ENCODE measurements at places on chromosomes 4 and X.

GRCh38 chr4:104393655-104394324, 100.9 kb downstream of the CXXC4 start:
- DNase-seq: no peak

DNA sequence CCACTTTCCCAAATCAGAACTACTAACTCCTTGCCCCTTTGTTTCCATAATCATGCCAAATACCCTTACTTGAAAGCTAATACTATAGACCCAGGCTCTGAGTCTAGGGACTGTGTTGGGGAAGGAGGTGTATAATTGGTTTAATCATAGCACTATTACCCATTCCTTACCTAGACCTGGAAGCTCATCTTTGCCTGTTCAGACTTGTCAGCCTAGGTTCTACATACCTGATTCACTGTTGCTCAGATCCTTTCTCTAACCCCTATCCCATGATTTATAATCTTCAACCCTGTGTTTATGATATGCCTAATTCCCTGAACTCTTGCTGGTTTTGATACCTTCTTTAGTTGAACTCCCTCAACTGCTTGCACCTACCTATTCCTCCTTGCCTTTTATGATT, 123.1 kb upstream of the GRIA3 start:
- no peak for DNase-seq

DNA sequence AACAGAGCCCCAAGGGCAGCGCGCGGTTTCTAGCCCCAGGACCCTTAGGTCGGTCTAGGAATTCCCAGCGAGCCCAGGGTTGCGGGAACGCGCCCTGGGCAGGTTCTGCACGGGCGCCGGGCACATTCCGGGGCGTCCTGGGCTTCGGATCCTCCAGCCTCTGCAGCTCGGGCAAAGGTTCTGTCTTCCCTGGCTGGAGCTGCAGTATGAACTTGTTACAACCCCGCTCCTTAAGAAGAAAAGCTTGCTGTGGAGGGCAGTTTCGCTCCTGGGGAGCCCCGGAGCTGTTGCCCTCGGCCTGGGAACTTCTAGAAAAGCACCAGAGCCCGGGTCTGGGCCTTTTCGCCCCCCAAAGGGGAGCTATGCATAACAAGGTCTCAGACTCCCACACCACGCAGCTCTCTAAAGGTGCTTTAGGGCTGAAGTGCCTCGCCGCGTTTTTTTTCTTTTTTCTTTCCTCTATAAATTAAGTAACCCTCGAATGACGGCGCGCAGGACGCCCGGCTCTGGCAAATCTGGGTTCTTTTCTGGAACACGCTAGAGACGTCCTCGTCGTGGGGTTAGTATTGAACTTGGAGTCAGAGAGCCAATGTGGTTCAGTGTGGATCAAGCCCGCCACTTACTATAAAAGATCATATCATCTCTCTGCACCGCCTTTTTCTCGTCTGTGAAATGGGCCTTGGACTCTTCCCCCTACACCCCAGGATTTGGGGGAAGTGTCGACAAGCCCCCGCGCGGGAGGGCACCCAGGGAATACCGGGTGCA, 5.7 kb downstream of the MSX1 start:
- DNase-seq: no peak

DNA sequence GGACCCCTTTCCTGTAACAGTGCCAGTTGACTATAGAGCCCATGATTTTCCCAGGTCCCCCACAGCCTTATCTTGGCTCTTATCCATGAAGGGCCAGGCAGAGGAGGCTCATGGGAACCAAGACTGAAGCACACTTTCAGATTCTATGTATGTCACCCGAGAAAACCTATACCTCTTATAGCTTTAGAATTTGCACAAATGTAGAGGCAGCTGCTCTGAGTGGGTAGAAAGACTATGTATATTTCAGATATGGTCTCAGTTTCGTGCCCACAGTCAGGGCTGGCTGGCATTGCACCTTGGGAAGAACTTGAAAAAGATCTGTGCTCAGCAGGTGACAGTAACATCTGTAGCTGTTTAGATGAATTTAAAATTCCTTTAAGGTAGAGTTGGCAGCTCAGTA, 8.3 kb upstream of the LNX1 start:
- DNase-seq: no peak

DNA sequence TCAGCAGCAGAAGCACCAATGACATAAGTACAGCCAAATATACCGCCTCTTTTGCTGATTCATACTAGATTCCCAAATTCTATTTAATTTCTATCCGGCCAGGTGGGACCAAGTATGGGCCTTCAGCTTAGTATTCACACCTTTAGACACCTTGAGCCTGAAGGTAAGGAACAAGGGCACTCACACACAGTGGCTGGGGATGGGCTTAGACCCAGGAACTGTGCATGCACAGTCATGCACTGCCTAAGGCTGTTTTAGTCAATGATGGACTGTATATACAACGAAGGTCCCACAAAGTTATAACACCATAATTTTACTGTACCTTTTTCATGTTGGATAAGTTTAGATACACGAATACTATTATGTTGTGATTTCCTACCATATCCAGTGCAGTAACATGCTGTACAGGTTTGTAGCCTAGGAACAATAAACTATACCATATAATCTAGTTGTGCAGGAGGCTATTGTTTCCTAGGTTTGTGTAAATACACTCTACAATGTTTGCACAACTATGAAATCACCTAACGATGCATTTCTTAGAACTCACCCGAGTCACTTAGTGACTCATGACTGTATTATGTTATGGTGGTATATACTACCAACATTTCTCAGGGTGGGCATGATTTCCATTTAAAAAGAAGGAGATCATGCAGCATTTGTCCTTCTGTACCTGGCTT, 9.7 kb upstream of the CLNK start:
- DNase-seq: no peak

- DNase-seq: no peak
Measured at GRCh38 chrX:153722704-153723350, 1.4 kb downstream of the BCAP31 start.

All from endothelial cell (in vitro differentiated cells).